ENCODE measurements at places on chromosomes 3 and 15.

GRCh38 chr3:172953571-172953970, 187.5 kb downstream of the SPATA16 start:
- DNase-seq = no peak

DNA sequence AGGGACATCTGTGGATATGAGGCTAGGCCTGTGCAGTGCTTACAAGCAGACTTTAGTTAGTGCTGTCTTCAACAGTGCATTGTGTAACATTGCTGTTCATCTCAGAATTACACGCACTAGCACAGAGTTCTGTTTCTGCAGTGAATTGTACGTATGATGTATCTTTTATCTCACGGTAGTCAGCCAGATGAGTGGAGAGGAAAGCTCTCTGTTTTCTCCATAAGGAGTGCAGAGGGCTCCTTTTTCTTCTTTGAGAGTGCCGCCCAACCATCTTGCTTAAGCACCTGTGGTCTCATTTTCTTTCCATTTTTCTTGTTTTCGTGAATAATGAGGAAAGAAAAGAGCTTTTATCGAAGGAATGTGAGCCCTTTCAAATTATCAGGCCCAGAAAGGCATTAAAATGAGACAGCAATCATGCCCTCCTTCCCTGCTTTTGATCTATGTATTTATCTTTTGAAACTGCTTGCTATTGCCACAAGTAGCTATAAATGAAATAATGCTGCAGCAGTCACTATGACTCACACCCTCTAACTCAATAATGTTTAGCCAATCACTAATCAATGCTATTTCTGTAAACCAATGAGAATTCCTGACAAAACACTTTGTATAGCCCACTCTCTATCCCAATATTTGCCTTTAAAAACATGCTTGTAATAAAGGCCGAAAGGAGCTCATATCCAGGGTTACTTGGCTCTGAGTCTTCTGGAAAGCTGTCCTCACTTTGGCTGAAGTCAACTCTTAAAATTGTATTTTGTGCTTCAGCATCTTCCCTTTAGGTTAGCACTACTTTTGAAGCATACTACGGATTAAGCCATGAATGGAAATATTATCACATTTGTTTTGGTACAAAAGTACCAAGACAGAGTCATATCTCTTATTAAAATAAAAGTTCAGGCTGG, 226.0 kb upstream of the P2RY1 start:
- no peak for DNase-seq

DNA sequence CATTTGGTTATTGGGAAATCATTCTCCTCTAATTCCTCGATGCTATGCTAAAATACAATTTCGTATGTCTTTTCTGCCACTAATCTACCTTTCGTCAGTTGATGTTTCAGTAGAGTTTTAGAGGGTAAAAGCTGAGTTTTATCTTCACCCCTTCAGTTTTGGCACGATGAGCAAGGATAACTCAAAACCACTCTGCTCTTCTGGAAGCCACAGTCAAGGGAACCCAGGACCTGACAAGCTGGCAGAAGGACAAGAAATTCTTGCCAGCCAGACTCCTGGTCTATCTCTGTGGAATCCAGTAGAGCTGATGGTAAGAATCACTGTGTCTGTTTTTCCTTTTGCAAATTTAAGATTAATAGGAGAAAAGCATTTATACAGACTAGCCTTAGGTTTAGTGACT, 414.4 kb upstream of the LRRC3B start:
- DNase-seq = no peak

DNA sequence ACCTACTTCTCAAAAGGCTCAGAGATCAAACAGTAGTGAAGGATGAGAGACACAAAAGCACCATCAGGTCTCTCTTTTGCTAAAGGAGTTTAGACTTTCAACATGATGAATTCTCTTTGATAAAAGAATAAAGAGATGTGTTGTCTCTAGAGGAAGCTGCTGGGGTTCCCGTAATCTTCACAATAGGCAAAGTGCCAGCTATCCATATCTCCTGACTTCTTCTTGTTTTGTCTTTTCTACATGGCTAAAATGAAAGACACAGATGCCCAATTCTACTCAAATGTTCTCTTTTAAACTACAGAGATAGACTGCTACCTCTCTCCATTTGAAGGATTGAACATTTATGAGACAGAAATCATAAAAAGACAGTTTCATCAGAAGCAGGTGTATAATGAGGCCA, 38.4 kb upstream of the TUSC7 start:
- no peak for DNase-seq

- DNase-seq = no peak
Observed at GRCh38 chr15:88419830-88420229, 47.4 kb downstream of the MRPL46 start.

DNA sequence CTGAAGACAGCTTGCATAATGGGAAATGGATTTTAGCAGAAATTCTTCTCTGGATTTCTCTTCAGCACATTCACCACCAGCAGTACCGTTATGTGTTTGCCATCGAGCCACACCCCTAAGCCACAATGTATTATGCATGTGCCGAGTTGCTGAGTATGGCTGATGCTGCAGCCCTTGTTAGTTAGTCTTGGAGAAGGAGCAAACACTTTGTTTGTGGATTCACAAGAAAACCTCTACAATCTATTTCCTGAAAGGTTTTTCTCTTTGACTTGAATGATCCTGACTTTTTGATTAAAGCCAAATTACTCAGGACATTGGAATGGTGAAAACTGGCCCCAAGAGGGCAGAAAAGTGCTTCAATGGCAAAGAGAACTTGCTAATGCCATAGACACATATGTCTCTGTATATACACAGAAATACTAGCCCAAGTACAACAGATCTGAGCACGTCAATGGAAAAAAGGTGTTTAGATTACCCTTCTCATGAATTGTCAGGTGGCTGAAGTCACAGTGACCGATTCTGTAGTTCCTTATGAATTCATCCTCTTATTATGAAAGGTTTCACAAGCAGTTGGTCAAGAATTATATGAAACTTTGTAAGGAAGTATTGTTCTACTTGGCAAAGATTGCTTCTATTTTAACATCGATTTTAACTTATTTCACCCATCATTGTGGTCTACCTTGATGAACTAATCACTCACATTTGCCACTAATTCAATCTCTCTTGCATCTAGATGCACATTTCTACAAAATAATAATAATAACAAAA, 103.0 kb downstream of the P3H2 start:
- no peak for DNase-seq

Measured in HuH-7.5 (cell line).